ENCODE measurements at places on chromosomes 16 and 17.

- DNase-seq, result no peak
Observed at GRCh38 chr17:48093341-48094045, 7.8 kb downstream of the CBX1 start.

- DNase-seq, result no peak
Observed at GRCh38 chr16:27820646-27821345, 242.7 kb downstream of the GSG1L start.

DNA sequence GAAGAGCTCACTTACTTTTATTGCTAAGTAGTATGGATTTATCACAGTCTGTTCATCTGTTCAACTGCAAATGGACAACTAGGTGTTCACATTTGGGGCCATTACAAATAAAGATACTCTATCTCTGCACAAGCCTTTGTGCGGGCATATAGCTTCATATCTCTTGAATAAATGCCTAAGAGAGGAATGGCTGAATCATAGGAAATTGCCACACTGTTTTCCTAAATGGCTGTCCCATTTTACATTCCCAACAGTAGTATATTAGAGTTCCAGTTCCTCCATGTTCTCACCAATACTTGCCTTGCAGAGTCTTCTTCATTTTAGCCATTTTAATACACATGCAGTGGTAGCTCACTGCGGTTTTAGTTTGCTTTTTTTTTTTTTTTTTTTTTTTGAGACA, 20.5 kb downstream of the NSMCE1 start:
- no peak for DNase-seq

DNA sequence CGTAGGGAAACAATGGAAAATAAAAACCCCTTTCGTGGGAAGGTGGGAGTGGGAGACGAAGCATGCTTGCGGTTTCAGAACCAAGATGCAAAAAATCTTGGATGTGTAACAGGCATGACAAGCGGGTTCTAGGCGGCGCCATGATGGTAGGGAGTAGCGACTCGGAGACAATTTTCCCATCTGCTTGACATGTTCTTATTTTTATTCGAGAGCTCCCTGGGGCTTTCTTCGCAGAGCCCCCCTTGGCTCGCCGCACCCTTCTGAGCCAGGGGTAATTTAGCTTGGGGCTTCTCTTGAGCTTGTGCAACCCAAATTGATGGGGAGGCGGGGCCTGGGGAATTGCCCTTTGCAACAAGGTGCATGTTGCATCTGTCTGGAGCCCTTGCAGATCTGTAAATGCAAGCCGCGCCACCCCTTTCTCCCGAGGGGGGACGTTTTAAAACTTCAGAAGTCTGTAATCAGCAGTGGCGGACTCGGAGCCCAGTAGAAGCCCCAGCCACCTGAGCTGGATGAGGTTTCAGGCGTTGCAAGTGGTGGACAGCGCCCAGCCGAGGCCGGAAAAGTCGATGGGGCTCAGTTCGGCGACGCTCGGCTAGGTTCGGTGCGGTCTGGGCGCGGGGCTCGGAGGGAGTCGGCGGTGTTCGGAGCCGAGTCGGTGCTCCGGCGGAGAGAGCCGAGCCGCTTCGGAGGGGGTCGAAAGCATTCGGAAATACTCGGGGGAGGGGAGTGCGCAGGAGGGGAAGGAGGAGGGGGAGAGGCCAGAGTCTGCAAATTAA, 2.9 kb downstream of the GNAO1 start:
- peak; percentile 35 for DNase-seq

GRCh38 chr16:47612711-47613110, 151.6 kb downstream of the PHKB start:
- no peak for DNase-seq

DNA sequence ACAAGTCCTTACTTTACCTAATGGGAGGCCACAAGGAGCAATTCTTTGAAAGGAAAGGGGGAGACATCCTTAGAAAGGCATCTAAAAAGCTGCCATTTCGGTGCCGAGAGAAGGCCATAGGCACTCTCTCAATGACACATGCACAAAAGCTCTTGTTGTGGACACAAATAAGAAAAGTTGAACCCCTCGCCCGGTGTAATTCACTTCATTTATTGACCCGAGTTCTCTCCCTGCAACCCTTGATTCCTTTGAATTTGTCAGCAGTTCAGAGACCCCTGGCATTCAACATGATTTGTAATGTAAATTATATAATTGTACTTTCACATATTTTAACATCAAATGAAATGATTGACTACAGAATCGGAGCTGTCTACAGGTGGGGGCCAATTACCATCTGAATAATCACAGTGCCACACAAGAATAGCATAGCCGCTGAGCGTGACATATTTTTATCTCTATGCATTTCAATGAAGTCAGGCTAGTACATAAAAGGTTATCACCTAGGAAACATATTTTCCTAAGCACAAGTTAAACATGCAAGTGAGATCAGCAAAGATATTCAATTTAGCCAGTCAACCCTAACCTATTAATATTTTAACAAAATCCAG, 66.7 kb downstream of the IRX6 start:
- DNase-seq, result no peak

DNA sequence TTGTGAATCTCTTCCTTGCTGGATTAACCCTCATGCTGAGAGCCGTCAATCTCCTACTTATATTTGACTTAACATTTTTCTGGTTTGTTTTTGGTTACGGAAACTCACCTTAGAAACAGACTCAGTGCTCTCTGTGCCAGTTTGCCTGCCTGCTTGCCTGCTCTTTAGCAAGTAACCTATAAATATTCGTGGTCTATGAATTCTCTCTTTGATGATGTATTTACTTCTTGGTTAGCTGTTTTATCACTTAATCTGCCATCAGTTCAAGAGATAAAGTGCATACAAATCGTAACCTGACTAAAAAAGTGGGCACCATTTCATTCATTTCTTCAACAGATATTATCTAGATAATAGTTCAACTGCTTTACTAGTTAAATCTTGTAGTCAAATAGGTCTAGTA, 26.7 kb downstream of the CYB5B start:
- DNase-seq, result no peak

- no peak for DNase-seq
Observed at GRCh38 chr17:50172936-50173334, 7.1 kb downstream of the SGCA start.

GRCh38 chr17:68288375-68288774, 2.6 kb downstream of the SLC16A6 start:
- DNase-seq, result peak; percentile 86

DNA sequence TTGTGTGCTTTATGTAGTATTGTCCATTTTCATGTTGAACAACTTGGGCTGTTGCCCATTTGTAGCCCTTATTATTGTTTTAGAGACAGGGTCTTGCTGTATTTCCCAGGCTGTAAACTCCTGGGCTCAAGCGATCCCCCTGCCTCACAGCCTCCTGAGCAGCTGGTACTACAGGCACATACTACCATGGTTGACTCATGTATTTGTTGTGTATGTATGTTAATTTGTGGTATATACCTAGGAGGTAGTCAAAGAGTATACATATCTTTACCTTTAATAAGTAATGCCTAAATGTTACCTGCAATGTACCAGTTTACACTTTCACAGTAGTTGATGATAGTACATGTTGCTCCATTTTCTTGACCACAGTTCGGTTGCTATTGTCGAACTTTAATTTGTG, 18.1 kb downstream of the PPM1D start:
- DNase-seq, result no peak

- DNase-seq, result no peak
Observed at GRCh38 chr16:79328402-79329165, 272.0 kb downstream of the MAF start.

GRCh38 chr17:78826836-78827509, 13.6 kb downstream of the USP36 start:
- peak; percentile 81 for DNase-seq

GRCh38 chr17:12790249-12791106, 1.2 kb downstream of the ARHGAP44 start:
- no peak for DNase-seq

GRCh38 chr17:37605081-37605480, 4.1 kb downstream of the SYNRG start:
- DNase-seq, result no peak

DNA sequence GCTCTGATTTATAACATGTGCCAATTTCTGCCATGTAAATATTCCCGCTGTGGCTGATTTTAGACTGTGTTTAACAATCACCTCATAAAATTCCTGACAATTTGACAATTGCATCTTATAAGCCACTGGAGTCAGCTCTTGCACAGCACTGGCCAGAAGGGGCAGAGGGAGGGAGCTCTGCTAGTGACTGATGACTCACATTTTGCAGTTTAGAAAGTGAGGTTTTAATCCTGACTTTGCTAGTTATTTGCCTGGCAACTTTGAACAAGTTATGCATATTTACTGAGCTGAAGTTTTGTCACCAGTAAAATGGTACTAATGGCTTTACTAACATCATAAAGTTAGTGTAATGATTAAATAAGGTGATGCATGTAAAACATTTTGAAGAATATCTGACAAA, 452.3 kb downstream of the CNTNAP4 start:
- DNase-seq, result no peak

DNA sequence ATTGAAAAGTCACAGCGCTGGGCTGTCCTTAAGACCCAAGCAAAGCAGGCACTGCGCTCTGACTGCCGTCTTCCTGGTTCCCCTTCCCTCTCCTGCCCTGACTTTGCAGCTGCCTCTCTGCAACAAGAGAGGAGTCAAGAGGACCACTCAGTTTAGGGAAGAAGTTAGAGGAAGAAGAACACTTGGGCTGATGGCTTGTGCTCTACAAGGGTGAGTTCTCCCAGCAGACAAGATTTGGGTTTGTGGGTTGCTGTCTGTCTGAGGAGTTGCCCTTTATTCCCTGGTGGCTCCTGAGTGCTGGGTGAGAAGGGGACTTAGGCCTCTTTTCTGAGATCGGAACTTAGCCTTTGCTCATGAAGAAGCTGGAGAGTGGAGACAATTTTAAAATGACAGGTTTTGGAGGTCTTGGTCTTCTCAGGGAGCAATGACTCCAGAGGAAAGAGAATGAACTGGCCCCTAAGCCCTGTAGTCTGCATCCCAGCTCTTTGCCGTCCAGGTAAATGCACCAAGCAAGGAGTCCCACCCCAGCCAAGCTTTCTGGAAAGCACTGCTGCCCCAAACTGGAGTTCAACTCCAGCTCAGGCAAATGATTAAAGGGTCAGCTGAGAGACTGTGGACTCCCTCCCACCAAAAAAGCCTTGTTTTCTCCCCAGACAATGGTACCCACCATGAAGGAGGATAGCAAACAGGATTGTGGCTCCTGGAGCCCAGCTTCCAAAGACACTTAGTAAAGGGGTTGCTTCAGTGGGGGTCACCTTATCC, 2.7 kb upstream of the HOXB9 start:
- no peak for DNase-seq

GRCh38 chr17:57940231-57940630, 15.0 kb downstream of the CUEDC1 start:
- no peak for DNase-seq
